ENCODE measurements at places on chromosomes 13 and 19. TPM values are rescaled to one million over a fixed set of nuclear protein-coding genes. Genes with fewer than 3 reads are reported as not detected.

The ZNF320 gene
- total RNA-seq = 5.6 TPM

The PLPPR3 gene
- total RNA-seq = not detected

The CLEC17A gene
- total RNA-seq = 0.25 TPM

The KL gene
- total RNA-seq = not detected

The LILRB5 gene
- not detected for total RNA-seq

The CGB1 gene
- total RNA-seq = not detected

The ZNF587B gene
- 23.6 TPM for total RNA-seq

The ADGRE3 gene
- not detected for total RNA-seq

The ATCAY gene
- total RNA-seq = not detected

The DCT gene
- 0.44 TPM for total RNA-seq

The HIPK4 gene
- total RNA-seq = not detected

The RASGRP4 gene
- total RNA-seq = 10.9 TPM

The LSM7 gene
- total RNA-seq = 83.9 TPM

The URAD gene
- not detected for total RNA-seq

The NTF4 gene
- total RNA-seq = not detected

The GFY gene
- not detected for total RNA-seq

The BST2 gene
- total RNA-seq = 45.6 TPM

The URI1 gene
- 60.8 TPM for total RNA-seq
